ENCODE measurements at places on chromosomes 7 and 10.

DNA sequence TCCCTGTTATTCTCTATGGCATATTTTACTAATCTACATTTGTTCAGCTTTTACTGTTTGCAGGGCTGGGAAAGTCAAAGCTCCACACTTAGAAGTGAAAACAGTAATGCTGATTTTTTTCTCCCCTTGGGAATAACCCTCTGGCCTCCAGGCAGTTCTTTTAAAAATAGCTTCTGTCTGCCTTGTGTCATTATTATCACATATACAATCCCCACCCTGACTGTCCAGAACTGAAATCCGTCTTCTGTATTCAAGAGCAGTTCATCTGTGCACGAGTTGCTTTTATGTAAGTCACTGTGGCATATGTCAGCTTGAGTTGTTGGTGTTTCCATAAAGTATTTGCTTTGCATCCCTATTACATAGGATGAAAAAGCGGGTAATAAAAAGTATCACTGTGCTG lies 1221.1 kb upstream of the CELF2 start:
- no peak for DNase-seq

GRCh38 chr7:16504019-16504418 lies 22.6 kb upstream of the LRRC72 start:
- DNase-seq: no peak

DNA sequence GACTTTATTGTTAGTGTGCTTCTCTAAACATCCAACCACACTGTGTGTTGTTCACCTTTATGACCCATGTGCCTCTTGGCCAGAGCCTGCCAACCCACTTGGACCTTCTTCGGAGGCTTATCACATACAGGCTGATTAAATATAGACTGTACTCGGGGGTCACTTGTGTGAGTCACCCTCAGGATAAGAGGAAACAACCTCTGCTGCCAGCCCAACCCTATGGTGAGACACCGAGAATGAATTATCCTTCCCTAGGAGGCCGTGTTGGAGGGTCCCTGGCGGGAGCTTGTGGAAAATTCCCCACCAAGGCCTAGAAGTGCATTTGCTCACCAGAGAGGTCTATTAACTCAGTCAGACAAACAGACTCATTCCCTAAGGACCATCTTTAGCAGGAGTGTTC lies 63.0 kb downstream of the FAS start:
- DNase-seq: no peak

GRCh38 chr7:92464515-92464914 lies 13.2 kb downstream of the ERVW-1 start:
- no peak for DNase-seq

GRCh38 chr7:30900053-30900452 lies 11.6 kb upstream of the AQP1 start:
- no peak for DNase-seq

DNA sequence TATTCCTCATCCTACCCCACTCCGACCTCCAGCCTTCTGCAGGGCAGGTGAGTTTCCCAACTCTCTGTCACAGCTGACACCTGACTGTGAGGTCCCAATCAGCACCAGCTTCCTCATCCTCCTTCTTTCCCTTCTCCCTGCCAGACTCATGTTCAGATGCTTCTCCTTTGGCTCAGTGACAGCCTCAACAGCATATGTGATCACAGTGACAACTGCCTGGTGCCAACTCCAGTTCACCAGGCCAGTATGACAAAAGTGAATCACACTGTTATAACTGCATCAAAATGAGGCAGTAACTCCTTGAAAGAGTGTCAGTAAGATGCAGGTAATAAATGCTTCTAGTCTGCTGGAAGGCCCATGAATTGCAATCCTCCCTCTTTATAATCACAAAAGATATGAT lies 46.8 kb upstream of the NFE2L3 start:
- DNase-seq: no peak

DNA sequence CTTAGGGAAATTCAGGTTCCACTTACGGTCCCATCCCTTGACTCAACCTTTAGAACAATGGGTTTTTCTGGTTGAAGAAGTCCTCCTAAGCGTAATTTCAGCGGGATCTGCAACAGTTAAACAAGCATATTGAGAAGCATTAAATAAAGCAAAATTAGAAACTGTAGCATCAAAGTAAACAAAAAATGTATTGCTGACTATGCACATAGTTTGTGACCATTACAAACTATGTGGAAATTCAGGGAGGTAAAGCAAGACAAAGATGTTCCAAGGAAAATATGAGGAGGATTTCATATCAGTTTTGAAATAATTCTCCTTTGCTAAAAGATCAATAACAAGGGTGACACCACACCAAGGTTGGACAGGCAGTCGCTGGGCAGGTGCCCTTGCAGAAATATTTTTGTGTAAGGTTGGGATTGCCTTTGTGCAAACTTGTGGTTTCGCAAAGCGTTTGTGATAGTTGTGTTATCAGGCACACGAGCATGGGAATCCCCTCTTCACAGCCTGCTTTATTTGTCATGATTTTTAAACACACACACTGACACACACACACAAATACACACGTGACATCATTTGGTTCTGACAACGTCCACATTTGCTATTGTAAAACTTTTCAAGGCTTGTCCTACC lies 5.4 kb upstream of the CYP3A5 start:
- no peak for DNase-seq

GRCh38 chr10:123527151-123527550 lies 139.0 kb upstream of the GPR26 start:
- no peak for DNase-seq

DNA sequence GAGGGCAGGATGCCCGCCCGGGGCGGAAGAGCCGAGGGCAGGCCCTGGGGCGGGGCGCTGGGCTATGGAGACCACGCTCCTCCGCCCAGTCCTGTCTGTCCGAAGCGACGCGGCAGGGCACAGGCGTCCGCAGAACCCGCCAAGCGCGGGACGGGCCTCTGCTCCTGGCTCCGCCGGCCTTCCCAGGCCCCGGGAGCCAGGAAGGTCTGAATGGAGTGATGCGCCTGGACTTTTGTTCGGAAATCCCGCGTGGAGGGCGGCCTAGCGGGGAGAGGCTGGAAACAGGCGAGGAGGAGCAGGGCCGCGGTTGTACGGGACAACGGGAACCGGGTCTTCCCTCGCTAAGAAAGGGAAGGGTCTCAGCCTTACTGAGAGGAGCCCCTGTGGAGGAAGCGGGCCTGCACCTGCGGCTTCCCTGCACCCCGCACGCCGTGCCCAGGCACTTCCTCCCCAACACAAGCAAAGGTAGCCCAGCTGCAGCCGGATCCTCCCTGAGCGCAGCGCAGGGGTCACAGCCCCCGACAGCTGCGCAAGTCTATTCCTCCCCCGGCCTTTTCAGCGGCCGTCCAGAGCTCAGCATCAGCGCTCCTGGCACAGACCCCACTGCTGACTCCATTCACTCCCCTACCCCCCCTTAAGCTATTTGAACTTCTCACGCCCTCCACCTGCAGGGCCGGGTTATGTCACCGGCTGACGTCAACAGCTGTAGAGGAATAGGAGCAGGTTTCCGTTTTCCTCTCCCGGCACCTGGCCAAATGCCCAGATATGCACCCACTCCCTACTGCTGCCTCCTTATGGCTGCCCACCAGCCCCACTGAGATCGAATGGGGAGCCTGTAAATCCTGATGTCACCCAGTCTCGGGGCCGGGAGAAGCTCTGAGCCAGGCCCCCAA lies 143.2 kb upstream of the RET start:
- DNase-seq: no peak

DNA sequence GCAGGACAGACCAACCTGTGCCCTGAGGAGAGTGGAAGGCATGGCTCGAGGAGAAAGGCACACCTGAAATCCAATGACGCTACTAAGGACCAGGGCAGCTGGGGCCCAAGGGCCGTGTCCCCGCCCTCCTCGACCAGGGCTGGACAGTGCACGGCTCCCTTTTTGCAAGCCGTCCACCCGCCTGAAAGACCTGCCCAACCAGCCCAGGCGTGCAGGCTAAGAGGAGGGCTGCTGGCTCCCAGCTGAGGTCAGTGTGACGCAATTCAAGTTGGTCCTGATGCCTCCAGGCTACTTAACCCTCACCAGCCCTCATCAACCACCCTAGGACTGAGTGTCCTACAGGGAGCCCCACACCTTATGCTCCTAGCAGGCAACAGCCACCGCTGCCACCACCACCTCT lies 69.3 kb downstream of the DLG5 start:
- no peak for DNase-seq

GRCh38 chr7:154620141-154620755 lies 382.7 kb downstream of the PAXIP1 start:
- DNase-seq: no peak

- no peak for DNase-seq
These were observed 15.5 kb downstream of the CYP3A4 start for GRCh38 chr7:99768471-99768870.

DNA sequence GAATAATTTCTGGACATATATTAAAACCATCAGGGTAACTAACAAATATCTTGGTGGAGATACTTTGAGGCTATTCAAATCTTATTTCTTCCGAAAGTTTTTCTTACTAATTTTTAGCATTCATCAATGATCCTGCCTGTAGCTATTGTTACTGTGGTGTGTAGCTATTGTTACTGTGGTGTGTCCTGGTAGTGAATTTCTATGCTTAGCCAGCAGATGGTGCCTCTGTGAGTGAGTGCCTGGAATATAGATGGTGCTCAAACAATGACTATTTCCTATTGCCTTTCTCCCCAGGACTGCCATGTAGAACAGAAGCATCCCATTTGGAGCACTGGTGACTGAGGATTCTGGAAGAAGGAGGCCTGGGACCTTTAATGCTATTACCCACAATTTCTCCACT lies 245.7 kb downstream of the CCSER2 start:
- DNase-seq: no peak

DNA sequence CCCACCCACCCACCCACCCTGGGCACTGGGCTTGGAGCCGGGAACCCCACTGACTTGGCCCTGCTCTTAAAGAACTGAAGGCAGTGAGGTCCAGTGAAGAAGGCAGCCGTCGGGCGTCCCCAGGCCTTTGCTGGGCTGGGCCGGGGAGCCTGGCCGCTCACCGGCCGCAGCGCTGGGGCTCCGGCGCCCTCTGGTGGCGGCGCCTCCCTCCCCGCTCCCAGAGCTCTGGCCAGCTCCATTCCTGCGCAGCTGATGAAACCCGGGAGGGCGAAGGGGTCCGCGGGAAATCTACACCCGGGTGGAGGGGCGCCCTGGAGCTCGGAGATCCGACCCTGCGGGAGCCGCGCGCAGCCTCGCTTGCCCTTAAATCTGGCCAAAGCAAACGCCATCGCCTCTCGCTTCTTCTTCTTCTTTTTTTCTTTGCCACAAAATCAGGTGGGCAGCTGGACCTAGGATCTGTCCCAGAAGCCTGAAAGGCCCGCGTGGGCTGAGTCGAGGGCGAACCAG lies 1.7 kb upstream of the CXCL12 start:
- no peak for DNase-seq
